ENCODE measurements at places on chromosomes 2 and 18.

- no peak for DNase-seq
Observed at GRCh38 chr2:112787294-112787693, 3.0 kb upstream of the IL1A start.

GRCh38 chr2:188085421-188085820, 206.3 kb upstream of the GULP1 start:
- no peak for DNase-seq

- no peak for DNase-seq
Observed at GRCh38 chr18:48043166-48043565, 112.7 kb upstream of the SMAD2 start.

DNA sequence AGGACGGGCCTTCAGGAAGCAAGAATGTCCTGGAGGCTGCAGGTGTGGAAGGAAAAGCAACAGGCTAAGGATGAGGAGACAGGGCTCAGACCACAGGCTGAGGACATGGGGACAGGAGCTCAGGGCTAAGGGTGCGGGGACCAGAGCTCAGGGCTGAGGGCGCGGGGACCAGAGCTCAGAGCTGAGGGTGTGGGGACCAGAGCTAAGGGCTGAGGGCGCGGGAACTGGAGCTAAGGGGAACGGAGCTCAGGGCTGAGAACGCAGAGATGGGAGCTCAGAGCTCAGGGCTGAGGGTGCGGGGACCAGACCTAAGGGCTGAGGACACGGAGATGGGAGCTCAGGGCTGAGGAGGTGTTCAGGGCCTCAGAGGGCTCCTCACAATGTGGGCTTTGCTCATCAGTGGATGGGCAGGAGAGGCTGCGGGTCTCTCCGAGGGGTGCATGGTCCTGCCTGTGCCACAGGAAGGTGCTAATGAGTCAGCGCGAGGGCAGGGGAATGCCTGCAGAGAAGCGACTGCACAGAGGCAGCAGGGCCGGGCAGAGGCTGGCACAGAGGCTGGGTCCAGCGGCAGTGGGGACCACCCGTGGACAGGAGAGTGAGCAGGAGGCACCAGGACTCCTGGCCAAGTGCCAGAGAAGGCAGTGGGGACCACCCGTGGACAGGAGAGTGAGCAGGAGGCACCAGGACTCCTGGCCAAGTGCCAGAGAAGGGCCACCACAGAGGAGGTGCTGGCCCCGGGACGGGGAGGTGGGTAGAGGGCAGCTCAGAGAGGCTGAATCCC, 271.7 kb downstream of the TWIST2 start:
- DNase-seq = no peak

GRCh38 chr2:181411105-181411849, 45.9 kb upstream of the ITGA4 start:
- DNase-seq = no peak

DNA sequence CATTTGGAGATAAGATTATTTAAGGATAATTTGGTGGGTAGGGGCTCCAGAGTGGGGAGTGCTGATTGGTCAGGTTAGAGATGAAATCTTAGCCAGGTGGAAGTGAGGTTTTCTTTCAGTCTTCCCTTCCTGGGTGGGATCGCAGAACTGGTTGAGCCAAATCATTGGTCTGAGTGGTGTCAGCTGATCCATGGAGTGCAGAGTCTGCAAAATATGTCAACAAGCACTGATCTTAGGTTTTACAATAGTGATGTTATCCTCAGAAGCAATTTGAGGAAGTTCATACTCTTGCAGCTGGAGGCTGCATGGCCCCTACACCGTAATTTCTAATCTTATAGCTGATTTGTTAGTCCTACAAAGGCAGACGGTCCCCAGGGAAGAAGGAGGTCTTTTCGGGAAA, 1483.4 kb upstream of the ZEB2 start:
- DNase-seq = no peak

GRCh38 chr18:31039426-31039825, 3.1 kb downstream of the DSC3 start:
- no peak for DNase-seq

GRCh38 chr2:195620501-195620900, 36.5 kb upstream of the SLC39A10 start:
- DNase-seq = no peak

DNA sequence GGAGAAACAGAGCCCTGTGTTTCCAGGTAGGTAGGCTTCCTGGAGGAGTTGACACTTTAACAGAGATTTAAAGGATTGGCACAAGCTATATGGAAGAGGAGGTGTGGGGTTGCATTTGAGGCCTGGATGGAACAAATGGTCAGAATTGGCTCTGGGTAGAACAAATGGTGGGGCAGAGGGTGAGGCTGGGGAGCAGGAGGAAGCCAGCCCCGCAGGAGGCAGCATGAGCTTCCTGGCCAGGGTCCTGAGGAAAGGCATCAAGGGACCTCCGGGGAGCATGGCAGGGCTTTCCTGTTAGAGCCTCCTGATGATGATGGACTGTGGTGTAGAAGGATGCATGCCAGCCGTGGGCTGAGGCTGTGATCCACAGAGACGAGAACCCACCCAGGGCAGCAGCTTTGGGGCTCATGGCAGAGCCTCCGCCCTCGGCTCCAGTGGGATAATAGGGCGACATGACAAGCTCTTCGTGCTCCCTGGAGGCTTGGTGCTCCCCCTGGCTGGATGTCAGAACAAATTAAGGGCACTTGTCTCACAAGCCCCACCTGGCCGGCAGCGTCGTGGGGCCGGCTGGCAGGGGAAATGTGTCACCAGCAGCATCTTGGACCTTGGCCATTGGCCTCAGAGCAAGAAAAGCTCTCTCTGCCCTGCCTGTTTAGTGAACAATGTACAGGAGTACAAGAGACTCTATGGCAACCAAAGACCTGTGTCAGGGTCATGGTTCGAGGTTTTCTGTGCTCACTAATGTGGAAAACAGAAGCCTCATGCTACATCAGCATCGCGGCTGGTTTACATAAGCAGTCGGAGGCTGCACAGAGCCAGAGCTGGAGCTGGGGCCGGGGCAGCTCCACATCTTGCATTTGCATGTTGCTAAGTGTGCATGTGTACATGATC, 153.5 kb downstream of the MYCN start:
- DNase-seq = no peak

- no peak for DNase-seq
Observed at GRCh38 chr2:228369400-228370031, 188.0 kb upstream of the SPHKAP start.

- no peak for DNase-seq
Observed at GRCh38 chr2:211513446-211513845, 957.0 kb downstream of the CPS1 start.

DNA sequence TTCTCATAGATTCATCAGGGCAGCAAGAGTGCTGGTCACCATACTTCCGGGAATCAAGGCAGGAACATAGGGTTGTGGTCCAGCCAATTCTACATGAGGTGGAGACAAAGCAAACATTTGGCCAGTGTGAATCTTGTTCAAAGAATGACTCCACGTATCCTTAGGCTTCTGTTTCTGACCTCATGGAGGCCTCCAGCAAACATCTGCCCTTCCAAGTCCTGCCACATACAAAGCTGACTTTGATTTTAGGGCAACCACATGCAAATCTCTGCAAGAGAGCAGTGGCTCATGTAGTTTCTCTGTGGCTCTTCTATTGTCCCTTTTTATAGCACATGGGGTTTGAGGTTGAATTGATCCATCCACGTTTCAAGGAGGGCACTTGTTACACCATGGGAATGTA, 132.1 kb upstream of the MMADHC start:
- no peak for DNase-seq

DNA sequence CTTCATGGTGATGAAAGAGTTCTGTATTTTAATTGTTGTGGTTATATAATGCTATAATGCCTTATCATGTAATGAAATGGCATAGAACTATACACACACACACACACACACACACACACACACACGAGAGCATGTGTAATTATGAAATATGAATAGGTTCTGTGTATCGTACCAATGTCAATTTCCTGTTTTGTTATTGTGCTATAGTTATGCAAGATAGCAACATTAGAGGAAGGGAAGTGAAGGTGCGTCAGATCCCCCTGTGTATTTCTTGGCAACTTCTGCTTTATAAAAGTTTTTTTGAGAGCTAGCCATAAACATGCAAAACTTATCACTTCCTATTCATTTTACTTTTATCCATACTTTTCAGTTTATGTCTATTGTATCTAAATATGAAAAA, 60.7 kb upstream of the ARHGAP15 start:
- DNase-seq = no peak

DNA sequence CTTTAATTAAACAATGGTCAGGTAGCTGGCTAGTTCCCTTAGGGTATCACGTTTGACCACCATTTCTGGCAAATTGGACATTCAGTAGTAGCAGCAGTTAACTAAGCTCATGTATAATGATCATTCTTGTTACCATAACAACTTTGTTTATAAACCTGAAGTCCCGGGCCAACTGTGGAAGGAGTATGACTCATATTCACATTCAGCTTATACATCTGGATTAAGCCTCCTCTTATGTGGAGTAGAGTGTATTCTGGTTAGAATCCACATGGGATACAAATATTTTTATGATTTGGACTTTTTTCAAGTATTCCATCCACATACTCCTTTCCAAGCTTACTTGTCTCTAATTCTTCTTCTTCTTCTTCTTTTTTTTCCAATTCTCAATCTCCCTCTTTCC, 70.3 kb upstream of the ZSWIM2 start:
- DNase-seq = no peak

DNA sequence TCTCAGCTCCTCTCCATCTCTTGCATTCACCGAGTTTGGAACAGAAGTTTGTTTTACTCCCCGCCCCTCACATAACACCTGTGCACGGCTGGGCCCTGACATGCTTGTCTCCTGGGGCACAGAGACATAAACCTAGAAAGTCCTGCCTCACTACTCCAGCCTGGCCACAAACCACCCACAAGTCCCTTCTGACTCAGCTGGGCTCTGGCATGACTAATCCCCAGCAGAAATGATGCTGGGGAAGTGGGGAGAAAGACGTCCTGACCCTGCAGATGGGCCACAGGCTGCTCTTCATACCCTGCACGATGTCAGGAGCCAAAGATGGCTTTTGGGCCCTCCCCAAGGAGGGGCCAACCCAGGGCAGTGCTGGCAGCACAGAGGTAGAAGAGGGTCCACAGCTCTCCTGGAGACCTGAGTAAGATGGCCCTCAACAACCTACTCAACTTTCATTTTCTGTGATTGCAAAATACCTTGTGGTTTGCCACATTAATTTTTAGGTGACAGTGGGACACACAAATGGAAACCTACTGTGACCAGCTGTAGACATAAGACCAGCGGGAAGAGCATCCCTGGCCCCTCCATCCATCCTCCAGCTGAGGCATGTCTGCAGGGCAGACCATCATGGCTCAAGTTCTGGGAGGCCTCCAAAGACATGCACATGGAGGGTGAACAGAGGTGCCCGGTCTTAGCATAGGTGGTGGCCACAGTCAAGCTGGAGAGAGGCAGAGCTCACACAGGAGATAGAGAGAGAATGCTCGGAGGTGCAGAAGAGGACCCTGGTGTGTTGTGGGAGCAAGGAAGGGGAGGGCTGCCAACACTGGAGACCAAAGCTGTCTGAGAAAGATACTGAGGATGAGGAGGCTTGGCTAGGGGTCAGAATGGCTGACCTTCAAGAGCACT, 40.0 kb downstream of the DNMT3A start:
- no peak for DNase-seq

Measured in T-cell (primary cell).